CD4-positive, alpha-beta memory T cell (primary cell): ENCODE measurements at places on chromosomes 7 and 10. TPM values are rescaled to one million over a fixed set of nuclear protein-coding genes. Genes with fewer than 3 reads are reported as not detected.

GRCh38 chr7:80879849-80880248 lies 39.0 kb downstream of the SEMA3C start:
- DNase-seq, result no peak
- no peaks in the 10 kb centered on the region for H3K4me1 ChIP-seq
- H3K36me3 ChIP-seq, result no peaks in the 10 kb centered on the region
- no peak overlapping the region for H3K27ac ChIP-seq

The CUZD1 gene
- total RNA-seq, result 4.1 TPM

The SLC13A1 gene
- total RNA-seq, result not detected

- no peaks in the 10 kb centered on the region for H3K36me3 ChIP-seq
- peaks cover under 1% of the 10 kb centered on the region for H3K4me1 ChIP-seq
- H3K27ac ChIP-seq, result no peak overlapping the region
- DNase-seq, result no peak
These were observed 18.7 kb downstream of the CNPY1 start for GRCh38 chr7:155527664-155528063.

- no peak overlapping the region for H3K27ac ChIP-seq
- no peak overlapping the region for H3K4me3 ChIP-seq
- H3K27me3 ChIP-seq, result no peaks in the 10 kb centered on the region
- H3K36me3 ChIP-seq, result no peaks in the 10 kb centered on the region
- no peaks in the 10 kb centered on the region for H3K4me1 ChIP-seq
- DNase-seq, result no peak
These were observed 302.2 kb downstream of the RPS24 start for GRCh38 chr10:78335691-78336401.

- H3K4me1 ChIP-seq, result no peaks in the 10 kb centered on the region
- no peak overlapping the region for H3K4me3 ChIP-seq
- no peak for DNase-seq
These were observed 303.4 kb downstream of the GFRA1 start for GRCh38 chr10:115969591-115969990.
